Fibroblast of villous mesenchyme (primary cell): ENCODE measurements at places on chromosomes 4 and X. TPM values are rescaled to one million over a fixed set of nuclear protein-coding genes. Genes with fewer than 3 reads are reported as not detected.

TENM3 gene
- 24.2 and 26.4 TPM in 2 replicates for total RNA-seq

UCP1 gene
- total RNA-seq = not detected in 2 replicates

NWD2 gene
- total RNA-seq = not detected in 2 replicates

UGT2B15 gene
- not detected in 2 replicates for total RNA-seq

CYSLTR1 gene
- under 0.01 TPM in 1 of 2 replicates, not detected in the other for total RNA-seq

MAP7D2 gene
- total RNA-seq = under 0.01 TPM in 1 of 2 replicates, not detected in the other

GABRB1 gene
- total RNA-seq = 0.32 TPM in 1 of 2 replicates, not detected in the other

NEUROG2 gene
- total RNA-seq = not detected in 2 replicates

TEX13D gene
- not detected in 2 replicates for total RNA-seq

PTCHD1 gene
- total RNA-seq = under 0.01 TPM in 1 of 2 replicates, not detected in the other

TIGD4 gene
- total RNA-seq = under 0.01 TPM in 2 replicates

DCX gene
- not detected in 2 replicates for total RNA-seq

SMIM10 gene
- 4.3 and 6.8 TPM in 2 replicates for total RNA-seq

IRS4 gene
- not detected in 2 replicates for total RNA-seq

DGAT2L6 gene
- not detected in 2 replicates for total RNA-seq

TMPRSS11D gene
- total RNA-seq = not detected in 2 replicates

PDE6B gene
- under 0.01 TPM in 1 of 2 replicates, not detected in the other for total RNA-seq

HMX1 gene
- not detected in 2 replicates for total RNA-seq

GRCh38 chrX:132774010-132774714, 184.3 kb downstream of the HS6ST2 start:
- peak; percentile 3 for DNase-seq

- no peak for DNase-seq
These were observed 223.9 kb downstream of the FAT4 start for GRCh38 chr4:125538670-125539069.

- DNase-seq = no peak
These were observed 468 bp upstream of the SPIN2B start for GRCh38 chrX:57121816-57122215.

- DNase-seq = no peak
These were observed 171.6 kb downstream of the GLRA2 start for GRCh38 chrX:14700982-14701381.

GRCh38 chrX:134764202-134764785, 106.0 kb upstream of the PLAC1 start:
- peak; percentile 53 for DNase-seq

DNA sequence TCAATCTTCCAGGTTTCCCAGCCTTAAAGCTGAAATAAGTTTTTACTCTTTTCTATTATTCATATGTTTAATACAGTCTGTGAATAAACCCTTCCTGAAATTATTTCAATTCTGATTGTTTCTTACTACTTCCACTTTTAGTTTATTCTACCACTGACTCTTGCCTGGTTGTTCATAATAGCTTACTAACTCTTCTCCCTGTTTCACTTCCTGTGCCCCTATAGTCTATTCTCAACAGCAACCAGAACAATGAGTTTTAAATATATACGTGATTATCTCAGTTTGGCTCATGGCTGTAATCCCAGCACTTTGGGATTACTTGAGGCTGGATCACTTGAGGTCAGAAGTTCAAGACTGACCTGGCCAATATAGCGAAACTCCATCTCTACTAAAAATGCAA, 408.0 kb upstream of the SPOCK3 start:
- no peak for DNase-seq

GRCh38 chr4:120991885-120992284, 69.4 kb upstream of the PRDM5 start:
- no peak for DNase-seq

DNA sequence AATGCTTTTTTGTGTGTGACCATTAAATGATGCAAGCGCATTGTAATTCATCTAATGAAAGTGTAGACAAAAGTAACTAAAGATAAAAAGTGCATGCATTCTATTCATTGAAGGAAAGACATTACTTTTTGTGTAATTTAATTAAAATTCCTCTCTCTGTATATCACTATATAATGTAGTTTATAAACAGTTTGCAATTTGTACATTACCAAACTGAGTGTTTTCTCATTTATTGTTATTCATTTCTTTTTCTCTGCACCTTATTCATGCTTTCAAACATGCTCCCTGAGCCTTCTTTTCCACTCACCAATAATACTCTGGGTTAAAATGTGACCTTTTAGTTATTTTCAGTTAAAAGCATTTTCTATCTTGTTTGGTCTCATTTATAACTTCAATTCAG, 713.7 kb upstream of the AADAT start:
- no peak for DNase-seq

GRCh38 chrX:17032351-17032750, 85.9 kb downstream of the REPS2 start:
- DNase-seq = peak; percentile 58

GRCh38 chrX:136143711-136144110, 3.6 kb upstream of the FHL1 start:
- no peak for DNase-seq

DNA sequence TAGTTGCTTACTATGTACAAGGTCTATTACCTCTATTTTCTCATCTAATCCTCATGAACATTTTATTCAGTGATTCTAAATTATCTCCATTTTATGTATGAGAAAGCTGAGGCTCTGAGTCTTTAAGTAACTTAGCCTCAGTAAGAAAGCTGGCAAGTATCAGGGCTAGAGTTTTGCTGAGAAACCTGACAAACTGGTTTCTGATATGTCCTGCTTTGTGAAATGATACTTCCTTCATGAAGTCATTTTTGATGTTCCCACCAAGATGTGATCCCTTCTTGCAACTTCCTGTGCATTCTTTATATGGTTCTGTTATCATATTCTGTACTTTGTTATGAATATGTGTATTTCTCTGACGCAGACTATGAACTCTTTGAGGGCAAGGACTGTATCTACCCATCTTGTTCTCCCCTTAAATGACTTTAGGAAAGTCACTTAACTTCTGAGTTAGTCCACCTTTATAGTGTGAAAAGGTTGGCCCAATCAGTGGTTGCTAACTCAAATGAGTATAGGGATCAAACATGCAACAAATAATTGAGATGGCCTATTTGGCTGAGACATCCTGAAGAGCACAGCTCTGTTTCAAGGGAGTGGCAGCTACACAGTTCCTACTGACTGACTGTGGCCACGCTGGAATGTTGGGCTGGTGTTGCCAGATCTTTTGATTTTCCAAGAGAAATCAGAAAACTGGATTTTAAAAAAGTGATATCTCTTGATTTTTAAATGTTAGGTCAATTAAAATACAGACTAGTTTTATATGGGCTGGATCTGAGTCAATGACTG, 127.9 kb upstream of the AMOT start:
- DNase-seq = no peak

DNA sequence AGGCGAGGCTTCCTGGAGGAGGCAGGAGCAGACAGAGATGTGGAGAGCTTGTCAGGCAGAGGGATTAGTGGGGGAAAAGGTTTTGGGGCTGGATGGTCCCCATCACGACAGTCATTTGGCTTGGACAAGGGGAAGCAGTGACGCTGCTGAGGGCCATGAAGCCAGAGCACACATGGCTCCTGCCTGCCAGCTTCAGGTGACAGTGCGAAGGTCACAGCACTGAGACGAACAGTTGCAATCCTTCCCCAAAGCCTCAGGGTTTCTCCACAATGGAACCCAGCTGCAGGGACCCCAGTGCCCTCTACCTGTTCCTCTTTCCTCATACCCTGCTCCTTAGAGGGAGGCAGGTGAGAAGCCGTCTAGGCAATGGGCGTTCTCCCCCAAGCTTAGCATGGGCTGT, 110.3 kb downstream of the DRD5 start:
- DNase-seq = no peak

DNA sequence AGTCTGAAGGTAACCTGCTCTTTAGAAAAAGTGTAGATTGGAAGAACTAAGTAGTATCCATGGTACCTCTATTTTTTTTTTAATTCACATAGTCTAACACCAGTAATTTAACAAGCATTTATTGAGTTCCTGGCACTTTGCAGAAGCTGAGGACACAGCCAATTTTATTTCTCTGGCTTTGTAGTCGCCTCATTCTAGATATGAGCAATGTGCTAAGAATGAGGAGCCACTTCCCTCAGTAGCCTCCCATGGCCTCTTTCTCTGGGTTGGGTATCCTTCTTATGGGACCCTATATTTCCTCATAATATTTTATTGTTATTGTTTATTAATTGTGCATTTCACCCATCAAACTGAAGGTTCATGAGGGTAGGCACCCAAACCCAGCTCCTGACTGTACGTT, 67.6 kb downstream of the ENPEP start:
- DNase-seq = no peak

DNA sequence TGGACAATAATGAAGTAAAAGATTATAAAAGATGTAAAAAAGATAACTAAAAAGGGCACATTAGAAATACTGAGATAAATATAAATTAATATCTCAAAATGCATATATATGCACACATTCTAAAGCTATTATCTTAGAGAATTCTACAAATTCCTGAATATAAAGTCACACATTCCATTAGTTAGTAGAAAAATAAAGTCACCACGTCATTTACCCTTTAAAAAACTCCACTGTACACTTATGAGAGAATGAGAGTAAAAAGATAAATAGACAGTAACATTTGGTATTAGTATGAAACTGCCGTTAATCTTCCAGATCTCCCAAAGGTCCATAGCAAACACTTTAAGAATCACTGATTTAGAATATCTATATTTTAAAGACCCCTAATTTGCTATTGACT, 67.2 kb upstream of the IL15 start:
- no peak for DNase-seq

DNA sequence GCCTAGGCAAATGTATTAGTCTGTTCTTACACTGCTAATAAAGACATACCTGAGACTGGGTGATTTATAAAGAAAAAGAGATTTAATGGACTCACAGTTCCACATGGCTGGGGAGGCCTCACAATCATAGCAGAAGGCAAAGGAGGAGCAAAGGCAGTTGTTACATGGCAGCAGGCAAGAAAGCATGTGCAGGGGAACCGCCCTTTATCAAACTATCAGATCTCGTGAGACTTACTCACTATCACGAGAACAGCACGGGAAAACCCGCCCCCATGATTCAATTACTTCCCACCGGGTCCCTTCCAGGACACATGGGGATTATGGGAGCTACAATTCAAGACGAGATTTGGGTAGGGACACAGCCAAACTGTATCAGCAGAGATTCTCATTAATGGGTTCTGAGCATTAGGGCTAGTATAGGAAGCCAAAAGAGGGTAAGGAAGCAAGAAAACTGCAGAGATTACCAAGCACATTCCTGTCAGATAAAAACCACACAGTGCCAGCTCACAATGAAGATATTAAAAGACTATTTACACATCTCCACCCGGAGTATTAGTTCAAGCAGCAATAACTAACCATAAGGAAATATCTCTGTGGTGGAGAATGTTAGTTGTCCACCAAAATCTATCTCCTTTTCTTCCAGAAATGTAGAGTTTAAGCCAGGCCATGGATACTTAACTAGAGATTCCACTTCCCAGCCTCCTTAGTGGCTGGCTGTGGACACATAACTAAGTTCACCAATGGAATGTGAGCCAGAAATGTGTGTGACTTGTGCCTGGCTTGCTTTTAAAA, 61.2 kb upstream of the HOPX start:
- DNase-seq = peak; percentile 81

DNA sequence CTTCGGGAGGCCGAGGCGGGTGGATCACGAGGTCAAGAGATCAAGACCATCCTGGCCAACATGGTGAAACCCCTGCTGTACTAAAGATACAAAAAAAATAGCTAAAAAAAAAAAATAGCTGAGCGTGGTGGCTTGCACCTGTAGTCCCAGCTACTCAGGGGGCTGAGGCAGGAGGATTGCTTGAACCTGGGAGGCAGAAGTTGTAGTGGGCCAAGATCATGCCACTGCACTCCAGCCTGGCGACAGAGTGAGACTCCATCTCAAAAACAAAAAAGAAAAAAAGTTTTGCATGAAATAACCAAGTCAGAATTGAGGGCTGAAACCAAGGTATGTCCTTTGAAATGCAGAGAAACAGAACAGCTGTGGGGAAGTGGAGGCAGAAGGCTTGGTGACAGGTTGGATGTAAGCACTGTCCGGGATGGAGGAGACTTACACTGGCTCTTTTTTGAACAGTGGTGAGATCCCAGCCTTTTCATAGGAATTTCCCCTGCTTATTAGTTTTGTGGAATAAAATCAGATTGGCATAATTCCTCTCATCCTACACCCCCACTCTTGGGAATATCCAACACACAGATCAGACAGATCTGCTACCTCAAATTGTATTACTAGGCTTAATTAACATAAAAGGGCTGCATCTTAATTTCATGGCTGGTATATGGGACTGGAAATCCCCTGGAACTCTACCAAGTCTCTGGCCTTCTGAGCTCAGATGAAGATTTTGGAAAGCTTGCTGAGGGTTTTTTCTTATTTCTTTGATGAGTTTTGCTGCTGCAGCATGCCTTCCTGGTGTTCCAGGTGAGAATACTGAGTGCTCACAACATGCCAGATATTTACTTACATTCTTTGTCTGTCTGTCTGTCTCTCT, 18.8 kb upstream of the C4orf36 start:
- DNase-seq = no peak

- DNase-seq = peak; percentile 91
These were observed 17.1 kb downstream of the SMIM14 start for GRCh38 chr4:39621582-39621981.

DNA sequence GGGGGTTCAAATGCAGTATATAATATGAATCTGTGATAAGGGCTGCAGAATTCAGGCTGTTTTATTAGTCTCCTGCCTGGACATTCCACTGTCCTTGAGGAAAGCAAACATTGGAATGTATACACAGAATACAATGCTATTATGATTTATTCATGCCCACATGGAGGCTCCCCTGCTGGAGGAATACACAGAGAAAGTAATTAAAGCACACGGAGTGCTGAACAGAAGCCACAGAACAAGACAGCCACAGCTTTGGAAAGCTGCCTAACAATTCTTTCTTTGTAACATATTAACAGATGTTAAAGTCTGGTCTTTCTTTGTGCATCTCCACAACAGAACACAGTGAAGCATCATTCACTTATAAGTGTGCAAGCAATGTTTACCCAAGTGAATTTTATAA, 155.8 kb downstream of the ARAP2 start:
- peak; percentile 1 for DNase-seq

- peak; percentile 40 for DNase-seq
These were observed 232.3 kb upstream of the RPS6KA3 start for GRCh38 chrX:20498851-20499635.

- DNase-seq = no peak
These were observed 76.7 kb downstream of the DGKK start for GRCh38 chrX:50393902-50394301.

DNA sequence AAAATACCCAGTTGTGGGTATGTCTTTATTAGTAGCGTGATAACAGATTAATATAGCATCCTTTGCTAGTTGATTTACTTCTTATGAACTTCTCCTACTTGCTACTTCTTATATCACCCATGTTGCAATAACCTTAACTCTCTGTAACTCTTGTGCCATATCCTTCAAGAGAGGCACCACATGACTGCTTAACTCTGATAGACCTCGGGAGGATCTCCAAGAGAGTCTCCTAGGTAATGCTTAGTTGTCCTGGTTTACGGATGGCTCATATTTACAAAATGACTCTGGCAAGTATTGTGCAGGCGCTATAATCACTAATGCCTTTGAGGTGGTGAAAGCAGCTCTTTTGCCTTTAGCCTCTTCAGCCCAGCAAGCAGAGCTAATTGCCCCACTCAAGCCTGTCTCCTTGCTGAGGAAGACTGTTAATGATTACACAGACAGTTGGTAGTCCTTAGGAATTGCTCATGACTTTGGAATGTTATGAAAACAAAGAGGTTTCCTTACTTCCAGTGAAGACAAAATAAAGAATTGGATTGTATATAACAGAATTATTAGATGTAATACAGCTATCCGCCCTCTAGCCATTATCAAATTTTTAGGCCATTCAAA, 1305.8 kb downstream of the PCDH7 start:
- no peak for DNase-seq
